KG1 (cell line): ENCODE measurements at places on chromosomes 11 and 22.

- DNase-seq: no peak
Observed at GRCh38 chr11:104830080-104830479, 68.2 kb downstream of the CASP12 start.

DNA sequence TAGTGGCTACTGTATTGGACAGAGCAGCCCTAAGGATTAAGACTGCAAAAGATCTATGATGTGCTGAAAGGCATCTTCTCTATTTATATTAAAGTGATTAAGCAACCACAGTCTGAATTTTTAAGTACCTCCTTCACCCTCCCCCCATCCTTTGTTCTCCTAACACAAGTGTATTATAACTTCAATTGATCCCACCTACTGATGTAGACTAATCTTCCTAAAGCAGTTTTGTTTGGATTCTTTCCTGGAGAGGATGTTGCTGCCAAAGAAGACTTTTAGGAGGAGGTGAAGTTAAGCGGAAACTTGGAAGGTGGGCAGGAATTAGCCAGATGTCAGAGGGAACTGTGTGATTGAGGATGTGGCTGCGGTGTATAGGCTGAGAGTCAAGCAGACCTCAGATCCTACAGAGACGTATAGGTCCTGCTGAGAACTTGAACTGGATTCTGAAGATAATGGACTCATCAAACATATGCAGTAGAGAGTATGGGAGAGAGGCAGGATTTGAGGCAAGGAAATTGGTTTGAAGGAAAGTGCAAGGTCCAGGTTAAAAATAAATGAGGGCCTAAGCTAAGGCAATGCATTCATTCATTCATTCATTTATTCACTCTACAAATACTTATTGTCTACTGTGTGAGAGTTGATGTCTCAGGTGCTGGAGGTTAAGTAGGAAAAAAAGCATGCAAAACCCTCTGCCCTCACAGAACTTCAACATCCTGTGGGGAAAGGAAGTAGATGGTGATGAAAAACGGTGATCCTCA is 5.2 kb upstream of the RASSF10 start:
- DNase-seq: no peak

GRCh38 chr11:117457031-117457785 is 129.6 kb downstream of the CEP164 start:
- no peak for DNase-seq

- DNase-seq: no peak
Observed at GRCh38 chr11:93537049-93537448, 6.1 kb downstream of the SMCO4 start.

GRCh38 chr11:135075740-135076139 is 663.7 kb upstream of the B3GAT1 start:
- DNase-seq: no peak

DNA sequence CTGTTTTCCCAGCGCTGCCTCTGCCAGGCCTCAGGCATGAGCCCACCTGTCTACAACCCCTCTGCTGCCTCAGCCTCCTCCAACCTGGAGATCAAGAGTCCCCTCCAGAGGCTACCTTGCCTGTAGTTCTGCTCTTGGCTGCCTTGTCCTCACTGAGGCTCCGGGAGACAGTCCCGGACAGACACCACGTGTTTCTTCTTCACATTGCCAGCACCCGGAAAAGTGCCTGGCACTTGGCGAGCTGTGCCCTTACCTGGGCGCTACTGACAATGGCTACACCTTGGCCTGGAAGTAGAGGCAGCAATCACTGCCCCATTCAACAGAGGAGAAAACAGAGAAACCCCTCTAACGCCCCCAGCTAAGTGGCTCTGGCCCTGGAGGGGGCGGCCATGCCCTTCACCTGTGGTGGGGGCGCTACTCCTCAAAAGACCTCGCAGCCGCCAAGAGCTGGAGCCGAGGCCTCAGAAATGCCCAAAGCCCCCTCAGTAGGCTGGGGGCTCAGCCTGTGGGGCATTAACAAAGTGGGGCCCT is 3.0 kb upstream of the NAP1L4 start:
- no peak for DNase-seq

DNA sequence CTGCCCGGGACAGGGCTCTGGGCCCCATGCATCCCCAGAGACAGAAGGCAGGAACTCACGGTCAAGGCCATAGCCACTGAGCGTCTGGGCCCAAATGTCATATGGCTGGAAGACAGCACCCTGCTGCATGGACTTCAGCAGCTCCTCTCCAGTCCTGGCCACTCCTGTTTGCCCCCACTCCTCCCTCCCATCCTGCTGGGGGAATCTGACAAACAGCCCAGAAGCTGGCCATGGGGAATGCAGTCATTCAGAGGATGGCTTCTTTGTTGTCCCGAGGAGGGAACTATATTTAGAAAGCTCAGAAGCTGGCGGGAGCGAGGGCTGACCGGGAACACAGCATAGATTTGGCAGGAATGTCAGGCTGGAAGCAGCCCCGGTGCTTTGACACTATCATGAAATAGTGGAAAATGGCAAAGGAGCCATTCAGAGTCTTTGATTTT is 35.0 kb downstream of the DKK3 start:
- no peak for DNase-seq

DNA sequence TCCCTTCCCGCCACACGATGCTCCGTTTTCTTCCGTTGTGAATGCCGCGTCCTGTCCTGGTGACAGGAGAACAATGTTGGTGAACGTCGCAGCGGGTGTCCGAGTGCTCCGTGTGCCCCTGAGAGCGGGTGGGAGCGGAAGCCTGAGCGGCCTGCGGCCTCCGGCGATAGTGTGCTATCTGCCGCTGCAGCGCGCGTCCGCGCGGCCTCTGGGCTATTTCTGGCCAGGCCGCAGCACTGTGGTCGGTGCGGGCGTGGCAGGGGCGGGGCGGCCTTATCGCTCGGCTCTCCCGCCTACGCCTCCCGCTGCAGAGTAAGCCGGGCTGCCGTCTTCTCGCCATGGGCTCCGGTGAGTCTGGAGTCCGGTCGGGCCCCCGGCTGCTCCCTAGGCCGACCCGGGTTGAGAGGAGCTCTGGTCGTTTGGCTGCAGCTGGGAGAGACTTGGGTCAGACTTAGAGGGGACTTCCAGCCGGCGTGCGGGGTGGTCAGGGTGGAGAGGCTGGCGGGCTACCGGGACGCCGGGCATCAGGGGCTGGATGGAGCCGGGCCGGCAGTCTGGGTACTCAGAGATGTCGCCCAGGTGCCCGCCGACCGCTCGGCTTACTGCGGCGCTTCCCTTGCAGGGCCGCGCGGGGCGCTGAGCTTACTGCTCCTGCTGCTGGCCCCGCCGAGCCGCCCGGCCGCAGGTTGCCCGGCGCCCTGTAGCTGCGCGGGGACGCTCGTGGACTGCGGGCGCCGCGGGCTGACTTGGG is at the start of gene GP1BB:
Gene GP1BB (plus strand): TSS at position 308 of the 751 bp plus-strand sequence. CDS start 31 bp downstream, at position 339.
- DNase-seq: no peak

GRCh38 chr11:62573006-62573591 is 592 bp downstream of the EEF1G start:
- DNase-seq: no peak

- DNase-seq: no peak
Observed at GRCh38 chr11:112778877-112779266, 182.3 kb upstream of the NCAM1 start.
